ENCODE measurements at places on chromosomes 12 and 14.

- H3K36me3 ChIP-seq, result no peaks in the 10 kb centered on the region
- DNase-seq, result no peak
- H3K4me1 ChIP-seq, result peaks cover 2% of the 10 kb centered on the region
- no peak overlapping the region for H3K4me3 ChIP-seq
Measured at GRCh38 chr14:57816568-57817284, 49.2 kb downstream of the SLC35F4 start.

DNA sequence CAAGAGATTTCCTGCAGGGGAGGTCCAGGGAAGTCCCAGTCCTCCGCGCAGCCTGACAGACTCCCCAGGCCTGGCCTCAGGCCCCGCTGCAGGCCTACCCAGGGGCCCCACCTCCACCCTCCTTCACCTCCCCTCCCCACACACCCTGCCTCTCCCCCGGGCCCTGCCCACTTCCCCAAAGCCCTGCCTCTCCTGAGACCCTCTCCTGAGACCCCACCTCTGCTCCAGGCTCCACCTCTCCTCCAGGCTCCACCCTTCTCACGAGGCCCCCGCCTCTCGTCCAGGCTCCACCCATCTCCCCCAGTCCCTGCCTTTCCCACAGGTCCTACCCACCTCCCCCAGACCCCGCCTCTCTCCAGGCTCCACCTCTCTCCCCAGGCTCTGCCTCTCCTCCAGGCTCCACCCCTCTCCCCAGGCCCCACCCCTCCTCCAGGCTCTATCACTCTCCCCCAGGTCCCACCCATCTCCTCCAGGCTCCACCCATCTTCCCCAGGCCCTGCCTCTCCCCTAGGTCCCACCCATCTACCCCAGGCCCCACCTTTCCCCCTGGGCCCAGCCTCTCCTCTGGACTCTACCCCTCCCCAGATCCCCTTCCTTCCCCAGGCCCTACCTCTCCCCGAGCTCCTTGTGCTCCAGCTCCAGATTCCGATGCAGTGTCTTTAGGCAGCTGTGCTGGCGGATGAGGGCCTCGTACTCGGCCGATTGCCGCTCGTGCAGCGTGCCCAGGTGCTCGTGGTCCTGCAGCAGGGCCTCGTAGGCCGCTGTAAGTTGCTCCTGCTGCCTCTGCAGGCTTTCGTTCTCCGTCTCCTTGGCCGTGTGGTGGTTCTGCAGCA, 58.8 kb upstream of the GPR68 start:
- H3K4me3 ChIP-seq, result no peak overlapping the region
- H3K36me3 ChIP-seq, result peaks cover 80% of the 10 kb centered on the region
- no peaks in the 10 kb centered on the region for H3K27me3 ChIP-seq
- DNase-seq, result peak; percentile 87

DNA sequence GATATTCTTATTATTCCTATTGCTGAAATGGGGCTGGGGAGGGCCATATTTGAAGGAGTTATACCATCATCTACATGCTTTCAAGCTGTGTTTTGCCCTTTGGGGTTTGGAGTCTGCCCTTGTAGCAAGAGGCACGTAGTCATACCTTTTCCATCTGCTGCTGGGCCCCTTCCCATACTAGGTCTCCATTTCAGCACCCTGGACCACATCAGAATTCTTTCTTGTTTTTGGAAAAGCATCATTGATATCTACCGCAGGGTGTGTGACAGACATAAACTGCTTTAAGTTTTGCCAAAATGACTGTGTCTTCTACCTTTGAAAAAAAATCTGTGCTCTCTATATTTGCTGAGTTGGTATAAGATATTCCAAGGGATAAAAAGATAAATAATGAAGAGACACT, 12.3 kb upstream of the DUSP6 start:
- H3K27ac ChIP-seq, result no peak overlapping the region
- H3K27me3 ChIP-seq, result no peaks in the 10 kb centered on the region

- H3K36me3 ChIP-seq, result peaks cover 2% of the 10 kb centered on the region
- no peaks in the 10 kb centered on the region for H3K4me1 ChIP-seq
- H3K27ac ChIP-seq, result no peak overlapping the region
- DNase-seq, result no peak
Measured at GRCh38 chr12:109185441-109185840, 69.1 kb downstream of the ACACB start.

DNA sequence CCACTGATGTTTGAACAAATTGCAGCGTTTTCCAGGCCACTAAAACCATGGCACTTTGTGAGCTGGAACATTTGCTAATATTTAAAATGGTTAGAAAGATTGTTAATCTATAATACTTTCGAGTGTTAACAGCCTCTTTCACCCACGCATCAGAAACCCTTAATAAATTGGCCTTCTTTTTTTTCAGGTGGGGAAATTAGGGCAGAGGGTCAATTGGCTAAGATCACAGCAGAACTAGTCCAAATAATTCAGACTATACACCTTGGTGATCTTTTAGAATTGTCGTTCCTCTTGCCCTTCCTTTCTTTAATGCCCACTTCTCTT, 105.8 kb downstream of the PTCSC3 start:
- DNase-seq, result no peak
- peaks cover 30% of the 10 kb centered on the region for H3K27me3 ChIP-seq
- H3K27ac ChIP-seq, result no peak overlapping the region

- no peaks in the 10 kb centered on the region for H3K36me3 ChIP-seq
- no peak within 1 kb of the TSS for H3K27ac ChIP-seq
- H3K4me3 ChIP-seq, result peak within 1 kb of the TSS; percentile 67
- peaks cover 17% of the 10 kb centered on the region for H3K4me1 ChIP-seq
- peaks cover 77% of the 10 kb centered on the region for H3K27me3 ChIP-seq
Measured at GRCh38 chr14:70188659-70189455, at the start of gene SLC8A3. SLC8A3 (minus strand) TSS chr14:70188951; CDS start chr14:70168422, 20,529 bp downstream.

- no peaks in the 10 kb centered on the region for H3K4me1 ChIP-seq
- no peak for DNase-seq
- no peaks in the 10 kb centered on the region for H3K36me3 ChIP-seq
- no peaks in the 10 kb centered on the region for H3K27me3 ChIP-seq
- no peak overlapping the region for H3K4me3 ChIP-seq
- H3K27ac ChIP-seq, result no peak overlapping the region
Measured at GRCh38 chr14:30185832-30186231, 258.2 kb upstream of the PRKD1 start.

- DNase-seq, result no peak
- no peaks in the 10 kb centered on the region for H3K27me3 ChIP-seq
- no peaks in the 10 kb centered on the region for H3K36me3 ChIP-seq
- no peak overlapping the region for H3K4me3 ChIP-seq
Measured at GRCh38 chr12:100427078-100427477, 46.6 kb upstream of the NR1H4 start.

- H3K4me3 ChIP-seq, result no peak overlapping the region
- H3K27me3 ChIP-seq, result no peaks in the 10 kb centered on the region
- no peak for DNase-seq
- no peaks in the 10 kb centered on the region for H3K36me3 ChIP-seq
- H3K4me1 ChIP-seq, result no peaks in the 10 kb centered on the region
Measured at GRCh38 chr12:83172866-83173649, 486.4 kb downstream of the TMTC2 start.

- peaks cover 14% of the 10 kb centered on the region for H3K27me3 ChIP-seq
- no peaks in the 10 kb centered on the region for H3K4me1 ChIP-seq
- no peaks in the 10 kb centered on the region for H3K36me3 ChIP-seq
- DNase-seq, result no peak
- H3K27ac ChIP-seq, result no peak overlapping the region
- H3K4me3 ChIP-seq, result no peak overlapping the region
Measured at GRCh38 chr12:124727264-124727800, 136.3 kb downstream of the SCARB1 start.

DNA sequence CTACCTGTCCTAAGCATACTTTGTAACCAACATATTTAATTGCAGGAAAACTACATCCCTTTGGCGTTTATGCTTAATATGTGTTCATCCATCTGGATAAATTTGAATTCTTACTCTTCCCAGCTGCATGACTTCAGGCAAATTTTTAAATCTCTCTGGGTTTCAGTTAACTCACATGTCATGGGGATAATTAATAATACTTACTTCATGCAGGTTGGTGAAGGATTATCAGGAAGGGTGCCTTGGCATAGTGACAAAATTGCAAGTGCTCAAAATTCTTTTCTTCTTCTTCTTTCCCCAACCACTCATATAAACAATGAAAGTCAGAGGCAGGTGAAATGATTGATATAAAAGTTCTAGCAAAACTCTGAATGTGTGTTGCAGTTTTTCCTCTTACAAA, 15.9 kb downstream of the SYT10 start:
- no peaks in the 10 kb centered on the region for H3K4me1 ChIP-seq
- no peak overlapping the region for H3K27ac ChIP-seq
- DNase-seq, result no peak
- H3K4me3 ChIP-seq, result no peak overlapping the region

DNA sequence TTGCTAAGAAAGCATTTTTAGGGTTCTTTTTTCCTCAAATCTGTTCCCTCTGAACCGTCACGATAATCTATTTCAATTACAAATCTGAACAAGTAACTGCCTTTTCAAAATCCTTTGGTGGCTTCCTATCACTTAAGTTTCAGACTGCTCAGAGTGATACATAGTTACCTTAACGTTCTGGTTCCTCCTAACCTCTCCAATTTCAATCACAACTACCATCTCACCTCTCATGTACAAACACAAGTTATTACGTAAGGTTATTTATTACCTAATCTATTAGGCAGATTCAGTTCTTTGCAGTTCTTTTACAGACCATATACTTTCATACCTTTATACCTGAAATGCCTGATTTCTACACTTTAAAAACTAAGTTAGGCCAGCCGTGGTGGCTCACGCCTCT, 12.1 kb downstream of the RNF212B start:
- no peak for DNase-seq
- H3K4me3 ChIP-seq, result no peak overlapping the region
- no peaks in the 10 kb centered on the region for H3K4me1 ChIP-seq
- no peaks in the 10 kb centered on the region for H3K36me3 ChIP-seq
- H3K27ac ChIP-seq, result no peak overlapping the region
- H3K27me3 ChIP-seq, result peaks cover 39% of the 10 kb centered on the region

DNA sequence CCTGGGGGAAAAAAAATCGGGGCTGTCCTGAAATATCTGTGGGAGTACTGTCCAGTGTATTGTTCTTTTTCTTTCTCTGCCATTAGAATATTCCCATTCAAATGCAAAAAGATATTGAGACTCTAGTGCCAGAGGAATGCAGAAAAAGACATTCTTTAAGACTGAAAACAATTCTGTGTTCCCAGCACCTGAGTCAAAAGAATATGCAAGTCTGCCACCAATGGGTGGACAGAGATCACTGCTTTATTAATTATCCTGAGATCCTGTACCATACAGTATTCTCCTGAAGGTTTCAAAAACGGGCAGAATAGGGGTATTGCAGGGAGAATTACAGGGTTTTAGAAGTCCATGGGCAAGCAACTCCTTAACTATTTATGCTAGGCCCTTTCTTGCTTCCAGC, 361.8 kb downstream of the C12orf50 start:
- no peak for DNase-seq
- no peak overlapping the region for H3K27ac ChIP-seq
- H3K4me3 ChIP-seq, result no peak overlapping the region
- H3K4me1 ChIP-seq, result no peaks in the 10 kb centered on the region

DNA sequence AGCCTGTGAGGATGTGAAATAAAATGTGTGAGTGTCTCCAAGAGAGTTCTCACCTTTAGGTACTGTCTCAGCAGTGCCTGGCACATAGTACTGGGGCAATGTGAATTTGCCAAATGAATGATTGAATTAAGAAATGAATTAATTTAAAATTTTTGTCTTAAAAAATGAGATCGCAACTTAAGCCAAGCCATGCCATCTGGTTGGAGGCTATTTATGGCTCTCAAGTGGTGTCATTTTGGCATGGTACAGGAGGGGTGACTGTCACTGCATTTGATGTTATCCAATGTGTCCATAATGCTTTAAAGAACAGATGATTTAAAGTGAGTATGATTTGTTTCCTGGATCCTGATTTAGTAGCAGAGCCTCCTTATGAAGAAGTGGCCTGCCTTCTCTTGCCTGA, 80.3 kb downstream of the SRGAP1 start:
- H3K4me3 ChIP-seq, result no peak overlapping the region
- H3K36me3 ChIP-seq, result no peaks in the 10 kb centered on the region

GRCh38 chr12:21934173-21934572, 7.1 kb downstream of the ABCC9 start:
- H3K4me3 ChIP-seq, result no peak overlapping the region
- H3K36me3 ChIP-seq, result no peaks in the 10 kb centered on the region
- no peak for DNase-seq

DNA sequence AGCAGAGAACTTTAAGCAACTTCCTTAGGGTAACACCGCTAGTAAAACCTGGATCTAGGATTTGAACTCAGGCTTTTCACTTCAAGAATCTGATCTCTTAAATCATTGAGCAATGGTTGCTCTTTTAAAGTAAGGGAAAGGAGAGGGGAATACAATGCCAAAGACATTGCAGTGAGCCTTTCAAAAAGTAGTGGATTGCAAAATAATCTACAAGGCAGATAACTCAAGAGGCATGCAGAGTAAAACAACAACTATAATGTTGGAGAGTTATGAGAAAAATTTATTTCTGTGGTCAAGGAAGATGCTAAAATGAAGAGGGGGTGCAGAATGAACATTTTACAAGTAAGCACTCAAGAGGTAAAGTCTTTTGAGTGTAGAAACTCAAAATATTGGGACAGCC, 432.6 kb downstream of the C12orf50 start:
- no peak overlapping the region for H3K4me3 ChIP-seq
- no peak for DNase-seq
- H3K4me1 ChIP-seq, result no peaks in the 10 kb centered on the region
- no peaks in the 10 kb centered on the region for H3K36me3 ChIP-seq
- H3K27ac ChIP-seq, result no peak overlapping the region

- H3K36me3 ChIP-seq, result no peaks in the 10 kb centered on the region
- H3K4me1 ChIP-seq, result no peaks in the 10 kb centered on the region
- no peaks in the 10 kb centered on the region for H3K27me3 ChIP-seq
- no peak overlapping the region for H3K4me3 ChIP-seq
Measured at GRCh38 chr14:102212356-102212755, 72.7 kb downstream of the WDR20 start.

- H3K4me1 ChIP-seq, result no peaks in the 10 kb centered on the region
- no peaks in the 10 kb centered on the region for H3K36me3 ChIP-seq
- H3K27me3 ChIP-seq, result no peaks in the 10 kb centered on the region
- no peak overlapping the region for H3K4me3 ChIP-seq
Measured at GRCh38 chr14:79911744-79912143, 299.6 kb downstream of the DIO2 start.

- H3K27me3 ChIP-seq, result peaks cover 78% of the 10 kb centered on the region
- no peak for DNase-seq
- peaks cover 33% of the 10 kb centered on the region for H3K4me1 ChIP-seq
- H3K27ac ChIP-seq, result no peak overlapping the region
Measured at GRCh38 chr14:73238941-73239340, 1.6 kb downstream of the PAPLN start.

DNA sequence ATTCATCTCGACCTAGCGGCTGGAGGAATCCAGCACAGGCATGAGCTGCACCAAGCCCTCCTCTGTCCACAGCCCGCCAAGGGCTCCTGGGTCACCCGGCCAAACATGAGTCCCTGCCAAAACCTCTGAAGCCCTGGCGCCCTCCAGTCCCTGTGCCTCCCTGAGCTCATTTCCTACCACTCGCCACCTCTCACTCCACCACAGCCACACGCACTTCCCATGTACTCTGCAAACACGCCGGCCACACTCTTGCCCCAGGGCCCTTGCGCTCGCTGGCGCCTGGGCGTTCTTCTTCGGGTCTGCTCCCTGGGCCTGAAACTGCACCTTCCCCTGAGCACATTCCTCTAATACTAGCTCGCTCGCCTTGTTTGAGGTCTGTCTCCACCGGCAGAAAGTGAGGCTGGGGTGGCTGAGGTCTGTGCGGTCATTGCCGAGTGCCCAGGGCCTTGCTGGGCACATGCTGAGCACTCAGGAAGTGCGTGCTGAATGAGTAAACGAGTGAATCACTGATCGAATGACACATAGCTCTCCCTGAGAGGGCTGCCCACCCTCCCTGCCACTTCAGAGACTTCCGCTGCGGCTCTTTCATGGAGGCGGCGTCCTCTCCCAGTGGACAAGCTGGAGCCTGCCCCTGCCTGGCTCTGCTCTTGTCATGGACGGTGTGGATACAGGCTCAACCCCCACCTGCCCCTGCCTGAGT, 33.7 kb upstream of the DLK1 start:
- no peaks in the 10 kb centered on the region for H3K36me3 ChIP-seq
- H3K27ac ChIP-seq, result no peak overlapping the region
- peaks cover 2% of the 10 kb centered on the region for H3K27me3 ChIP-seq
- no peak overlapping the region for H3K4me3 ChIP-seq
- no peaks in the 10 kb centered on the region for H3K4me1 ChIP-seq
- DNase-seq, result no peak

Data from activated CD8-positive, alpha-beta memory T cell treated with anti-CD3 and anti-CD28 coated beads, Interleukin-2, amount 10 ng/mL, durations not matched to agents 7 days and 5 days (primary cell).